Activated CD4-positive, alpha-beta T cell treated with anti-CD3 and anti-CD28 coated beads, Interleukin-2, Interleukin-4, amounts not matched to agents 100 ng/mL and 50 ng/mL, durations not matched to agents 16 hours and 8 hours (primary cell): ENCODE measurements at places on chromosomes 5 and 9.

DNA sequence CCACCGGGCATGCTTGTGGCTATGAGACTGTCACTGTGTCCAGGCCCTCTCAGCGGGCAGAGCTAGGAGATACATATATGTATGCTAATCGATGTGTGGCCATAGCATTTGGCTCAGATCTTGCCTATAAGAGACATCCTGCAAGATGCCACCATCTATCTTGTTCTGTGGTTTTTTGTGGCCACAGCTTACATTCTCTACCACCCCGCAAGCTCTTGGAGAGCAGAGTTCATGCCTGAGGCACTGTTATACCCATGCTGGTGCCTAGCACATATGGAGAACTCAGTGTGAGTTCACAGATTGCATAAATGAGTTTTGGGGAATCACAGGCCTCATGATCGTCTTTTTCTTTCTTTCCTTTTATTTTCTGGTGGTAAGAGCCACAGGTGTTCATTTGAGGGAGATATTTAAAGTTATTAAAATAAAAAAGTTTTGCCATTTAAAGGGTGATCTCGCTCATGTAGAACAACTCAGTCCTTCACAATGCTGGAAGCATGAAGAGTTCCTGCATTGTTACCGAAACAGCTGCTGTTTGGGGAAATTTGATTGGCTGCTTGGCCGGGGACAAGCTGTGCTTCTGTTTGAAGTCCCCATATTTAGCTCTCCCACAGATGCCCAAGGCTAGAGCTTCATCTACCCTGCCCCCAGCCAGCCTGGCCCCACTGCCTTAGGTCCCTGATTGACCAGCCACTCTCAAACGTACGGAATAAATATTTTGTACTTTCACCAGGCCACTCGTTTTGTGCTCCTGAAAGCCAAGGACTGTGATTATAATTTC, 169.2 kb upstream of the MAP1B start:
- DNase-seq, result no peak

- no peak for DNase-seq
Observed at GRCh38 chr5:50905996-50906570, 239.6 kb downstream of the PARP8 start.

DNA sequence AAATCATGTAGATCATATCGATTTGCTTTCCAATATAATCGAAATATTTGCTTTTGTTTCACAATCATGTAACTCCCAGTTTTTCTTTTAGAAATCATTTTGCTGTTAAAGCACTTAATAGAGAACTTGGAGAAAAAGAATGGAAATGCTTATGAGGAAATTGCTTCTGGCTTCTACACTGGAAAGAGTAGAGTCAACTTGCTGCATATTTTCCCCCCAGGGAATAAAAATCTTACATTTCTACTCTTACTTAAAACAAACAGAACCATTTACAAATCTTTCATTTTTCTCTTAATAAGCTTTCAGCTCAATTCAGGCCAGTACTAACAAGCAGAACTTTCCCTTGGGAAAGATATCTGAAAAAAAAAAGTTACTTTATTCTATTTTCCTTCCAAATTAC, 312.0 kb downstream of the CHSY3 start:
- no peak for DNase-seq

GRCh38 chr9:126549246-126550006, 64.3 kb upstream of the LMX1B start:
- no peak for DNase-seq

DNA sequence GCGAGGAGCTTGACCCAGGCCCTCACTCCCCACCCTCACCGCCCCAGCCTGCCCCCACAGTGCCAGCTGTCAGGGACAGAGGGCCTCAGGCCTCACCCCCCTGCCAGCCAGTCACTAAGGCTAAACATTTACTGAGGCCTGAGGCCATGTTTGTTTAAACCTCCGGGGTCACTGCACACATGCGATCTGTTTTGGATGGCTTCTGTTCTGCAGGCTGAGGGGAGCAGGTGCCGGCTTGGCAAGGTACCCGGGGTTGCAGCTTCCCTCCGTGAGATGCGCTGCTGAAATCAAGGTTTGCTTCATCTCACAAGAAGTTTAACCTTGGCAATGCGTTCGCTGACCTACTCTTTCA, 103.3 kb upstream of the BOD1 start:
- DNase-seq, result no peak
